Stimulated activated CD8-positive, alpha-beta memory T cell treated with anti-CD3 and anti-CD28 coated beads, Interleukin-2, amount 100 ng/mL, for 1 hour (primary cell): ENCODE measurements at places on chromosomes 3 and 15.

- DNase-seq, result no peak
Observed at GRCh38 chr3:184486614-184487013, 75.0 kb upstream of the EPHB3 start.

- no peak for DNase-seq
Observed at GRCh38 chr3:104825116-104825515, 541.6 kb upstream of the ALCAM start.

GRCh38 chr15:67085237-67085817 lies 19.9 kb downstream of the SMAD3 start:
- DNase-seq, result no peak

- no peak for DNase-seq
Observed at GRCh38 chr15:36117296-36117787, 462.1 kb upstream of the CDIN1 start.

- no peak for DNase-seq
Observed at GRCh38 chr3:195224980-195225580, 45.9 kb downstream of the XXYLT1 start.

DNA sequence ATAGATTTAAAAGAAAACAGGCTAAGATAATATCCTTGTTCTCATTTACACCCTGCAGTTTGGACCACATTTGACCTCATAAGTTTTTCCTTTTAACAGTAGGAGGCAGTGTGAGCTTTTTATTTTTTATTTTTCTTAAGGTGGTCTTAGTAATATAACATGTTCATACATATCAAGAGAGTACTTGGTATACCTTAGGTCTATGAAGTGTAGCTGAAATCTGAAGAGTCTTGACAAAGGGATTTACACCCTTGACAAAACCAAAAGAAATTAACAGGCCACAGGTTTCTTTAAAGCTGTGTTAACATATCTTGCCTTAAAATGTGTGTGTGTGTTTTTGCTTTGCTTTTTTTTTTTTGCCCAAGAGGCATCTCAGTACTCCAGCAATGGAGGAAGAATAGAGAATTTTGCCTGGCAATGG lies 3.2 kb downstream of the RAP2B start:
- no peak for DNase-seq

DNA sequence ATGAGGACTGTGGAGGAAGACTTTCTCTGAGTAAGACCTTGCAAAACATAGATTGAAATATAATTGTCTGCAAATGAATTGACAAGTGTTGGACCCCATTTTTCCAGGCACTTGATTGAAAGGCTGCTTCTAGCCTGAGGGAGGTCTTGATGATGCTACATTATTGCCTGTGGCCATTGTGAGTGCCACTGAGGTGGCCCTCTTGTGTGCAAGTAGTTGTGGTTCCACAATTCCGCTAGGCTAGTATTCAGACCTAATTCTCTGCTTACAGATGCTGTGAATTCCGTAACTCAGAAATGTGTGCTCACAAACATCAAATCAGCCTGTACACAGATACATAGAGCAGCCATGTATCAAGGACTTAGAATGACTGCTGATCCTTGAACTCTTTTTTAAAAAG lies 34.7 kb downstream of the FNDC3B start:
- no peak for DNase-seq

DNA sequence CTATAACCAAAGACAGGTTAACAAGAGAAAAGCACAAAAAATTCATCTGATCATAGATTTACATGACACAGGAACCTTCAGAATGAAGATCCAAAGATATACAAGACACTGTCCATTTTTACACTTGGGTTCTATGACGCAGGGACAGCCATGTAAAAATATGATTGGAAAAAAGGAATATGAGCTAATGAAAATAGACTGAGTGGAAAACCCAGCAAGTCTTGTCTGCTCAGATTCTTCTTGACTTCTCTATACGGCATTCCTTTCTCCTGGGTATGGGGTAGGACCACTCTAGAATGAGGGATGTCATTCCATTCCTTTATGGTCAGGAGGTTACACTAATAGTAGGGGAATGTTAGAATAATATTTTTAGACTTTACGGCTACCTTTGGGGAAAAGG lies 46.9 kb downstream of the WDR49 start:
- no peak for DNase-seq

DNA sequence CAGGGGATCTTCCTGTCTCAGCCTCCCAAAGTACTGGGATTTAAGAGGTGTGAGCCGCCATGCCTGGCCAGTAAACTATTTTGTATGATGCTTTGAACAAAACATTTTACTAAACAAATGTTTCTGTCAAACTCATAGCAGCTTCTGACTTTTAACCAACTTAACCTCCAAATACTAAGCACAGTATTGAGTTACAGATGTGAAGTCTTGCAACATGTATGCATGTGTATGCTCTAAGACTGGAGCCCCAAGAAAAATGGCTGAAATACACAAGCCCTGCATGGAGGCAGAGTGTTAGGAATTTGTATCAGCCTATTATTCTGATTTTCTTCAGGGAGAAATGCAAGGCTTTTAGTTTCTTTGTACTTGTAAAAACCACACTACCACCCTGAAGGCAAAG lies 137.1 kb downstream of the CBLB start:
- DNase-seq, result no peak

DNA sequence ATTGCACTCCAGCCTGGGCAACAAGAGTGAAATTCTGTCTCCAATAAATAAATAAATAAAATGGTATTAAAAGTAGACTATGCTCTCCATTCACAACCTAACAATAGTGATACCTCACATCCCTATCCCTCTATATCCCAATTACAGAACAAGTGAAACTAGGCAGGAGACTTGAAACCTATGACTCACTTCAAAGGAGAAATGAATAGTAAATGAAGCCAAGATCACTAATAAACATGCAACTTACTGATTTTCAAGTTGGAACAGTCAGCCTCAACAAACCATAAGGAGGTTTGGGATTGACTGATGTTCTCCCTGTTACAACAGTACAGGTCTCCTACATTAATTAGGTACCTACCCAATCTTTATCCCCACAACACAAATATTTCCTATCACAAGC lies 103.4 kb downstream of the GSK3B start:
- DNase-seq, result no peak

GRCh38 chr15:68232449-68232848 lies 2.9 kb upstream of the CLN6 start:
- no peak for DNase-seq

GRCh38 chr15:62141643-62142588 lies 23.2 kb downstream of the C2CD4B start:
- no peak for DNase-seq

DNA sequence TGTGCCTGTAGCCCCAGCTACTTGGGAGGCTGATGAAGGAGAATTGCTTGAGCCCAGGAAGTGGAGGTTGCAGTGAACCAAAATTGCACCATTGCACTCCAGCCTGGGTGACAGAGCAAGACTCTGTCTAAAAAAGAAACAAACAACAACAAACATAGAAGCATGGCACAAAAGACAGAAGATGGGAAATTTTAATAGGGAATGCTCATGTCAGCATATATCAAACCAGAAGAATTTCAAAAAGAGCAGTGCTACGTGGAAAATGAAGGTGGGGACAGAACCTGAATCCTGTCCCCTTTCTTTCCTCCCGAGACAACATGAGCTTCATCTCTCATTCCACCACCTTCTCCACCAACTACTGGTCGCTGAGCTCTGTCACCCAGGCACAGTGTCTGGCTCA lies 46.3 kb upstream of the MFGE8 start:
- DNase-seq, result no peak

- no peak for DNase-seq
Observed at GRCh38 chr3:162334537-162334936, 837.9 kb downstream of the OTOL1 start.

DNA sequence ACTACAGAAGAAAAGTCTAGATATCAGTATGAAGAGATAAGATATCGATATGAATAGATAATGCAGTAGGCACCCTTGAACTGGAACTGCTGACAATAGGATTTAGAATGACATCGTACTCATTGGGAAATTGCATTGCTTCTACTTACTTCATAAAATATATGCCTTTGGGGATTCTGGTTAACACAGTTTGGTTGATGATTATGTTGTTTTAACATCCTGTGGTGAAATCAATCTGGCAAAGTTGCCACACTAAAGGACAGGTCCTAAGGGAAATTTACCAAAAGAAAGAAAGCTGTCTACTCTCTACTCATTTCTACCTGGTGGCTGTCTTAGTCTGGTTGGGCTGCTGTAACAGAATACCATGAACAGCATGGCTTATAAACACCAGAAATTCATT lies 417.4 kb upstream of the DPH6 start:
- DNase-seq, result no peak

- peak; percentile 29 for DNase-seq
Observed at GRCh38 chr15:42059661-42060476, 34.5 kb downstream of the PLA2G4D start.

DNA sequence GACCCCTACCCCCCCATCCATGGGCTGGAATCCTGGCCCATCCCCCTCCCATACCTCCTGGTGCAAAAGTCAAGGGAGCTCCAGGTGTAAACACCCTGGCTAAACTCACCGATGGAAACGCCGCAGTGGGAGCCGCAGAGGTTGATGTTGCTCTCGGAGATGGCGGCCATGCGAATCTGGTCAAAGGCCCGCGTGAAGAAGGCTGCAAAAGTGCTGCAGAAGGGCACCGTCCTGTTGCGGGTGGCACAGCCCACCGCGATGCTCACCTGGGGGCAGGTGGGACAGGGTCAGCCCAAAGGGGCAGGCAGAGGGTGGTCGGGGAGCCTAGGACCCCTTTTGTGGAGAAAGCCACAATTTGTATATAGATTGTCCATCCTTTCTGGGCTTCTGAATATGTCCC lies 26.7 kb downstream of the TKT start:
- DNase-seq, result no peak

- no peak for DNase-seq
Observed at GRCh38 chr15:88834211-88834812, 31.1 kb downstream of the ACAN start.

DNA sequence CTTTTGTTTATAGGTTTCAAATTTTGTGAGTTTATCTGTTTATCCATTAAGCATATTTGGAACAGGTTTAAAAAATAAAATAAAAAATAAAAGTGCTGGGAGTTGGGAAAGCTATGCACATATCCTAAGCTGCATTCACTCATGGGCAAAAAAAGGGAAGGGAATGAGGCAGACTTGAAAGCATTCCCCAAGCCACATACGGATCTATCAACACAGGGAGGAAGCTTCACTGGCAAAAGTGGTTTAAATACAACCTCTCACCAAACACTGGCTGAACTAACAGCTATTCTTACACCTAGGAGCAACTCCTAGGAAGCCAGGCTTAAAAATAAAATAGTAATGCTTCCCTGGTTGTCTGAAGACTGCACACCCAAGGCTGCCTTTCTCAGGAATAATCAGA lies 101.2 kb downstream of the PCCB start:
- no peak for DNase-seq

DNA sequence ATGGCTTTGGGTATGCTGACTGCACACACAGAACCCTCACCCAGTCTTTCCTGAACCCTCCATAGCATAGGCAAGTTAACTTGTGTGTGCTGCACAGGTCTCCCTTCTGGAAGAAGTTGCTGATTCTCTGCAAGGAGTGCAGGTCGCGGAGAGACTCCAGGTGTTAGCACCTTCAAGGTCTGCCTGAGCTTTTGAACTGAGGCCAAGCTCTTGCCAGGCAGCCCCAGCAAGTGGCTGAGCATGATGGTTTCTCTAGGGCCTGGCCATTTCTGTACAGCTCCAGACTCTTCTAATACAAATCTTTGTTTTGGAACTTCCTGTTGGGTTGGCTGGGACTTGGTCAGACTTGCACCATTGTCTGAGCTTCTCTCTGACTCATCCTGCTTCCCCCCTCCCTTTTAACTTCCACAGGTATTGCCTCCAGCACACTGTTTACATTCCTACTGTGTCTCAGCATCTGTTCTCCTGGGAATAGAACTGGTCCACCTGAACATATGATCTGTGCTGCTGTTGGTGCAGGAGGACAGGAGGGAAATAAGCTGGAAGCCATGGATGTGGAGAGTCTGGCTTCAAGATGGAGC lies 53.3 kb downstream of the KY start:
- DNase-seq, result no peak

- DNase-seq, result no peak
Observed at GRCh38 chr15:38424101-38424552, 29.8 kb upstream of the FAM98B start.
